ENCODE measurements at places on chromosomes 11 and 22. TPM values are rescaled to one million over a fixed set of nuclear protein-coding genes. Genes with fewer than 3 reads are reported as not detected.

The CYP2R1 gene
- total RNA-seq, result 13.1 TPM

The SLC17A6 gene
- not detected for total RNA-seq

The C11orf16 gene
- not detected for total RNA-seq

- no peak for DNase-seq
Measured at GRCh38 chr11:38089726-38090125, 1491.7 kb upstream of the RAG2 start.

The CYP2D6 gene
- 3.8 TPM for total RNA-seq

DNA sequence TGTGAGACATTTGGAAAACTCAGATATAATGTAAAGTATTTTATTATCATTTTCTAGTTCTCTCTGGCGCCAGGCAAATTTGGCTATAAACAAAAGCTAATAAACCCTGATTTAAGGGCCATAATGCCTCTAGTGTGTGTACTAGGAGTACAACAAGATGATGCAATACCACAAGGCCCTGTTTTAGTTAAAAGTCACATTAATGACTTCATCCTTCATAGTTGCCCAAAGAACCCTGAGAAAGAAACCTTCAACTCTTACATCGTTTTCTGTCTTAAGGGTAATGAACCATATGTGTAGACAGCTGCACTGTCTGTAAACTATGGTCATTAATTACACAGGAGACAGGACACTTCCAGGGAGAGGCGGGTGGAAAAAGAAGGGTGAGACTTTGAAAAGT, 538.4 kb downstream of the FAM181B start:
- DNase-seq, result no peak

GRCh38 chr22:17348464-17349103, 20.7 kb upstream of the CECR2 start:
- DNase-seq, result no peak

DNA sequence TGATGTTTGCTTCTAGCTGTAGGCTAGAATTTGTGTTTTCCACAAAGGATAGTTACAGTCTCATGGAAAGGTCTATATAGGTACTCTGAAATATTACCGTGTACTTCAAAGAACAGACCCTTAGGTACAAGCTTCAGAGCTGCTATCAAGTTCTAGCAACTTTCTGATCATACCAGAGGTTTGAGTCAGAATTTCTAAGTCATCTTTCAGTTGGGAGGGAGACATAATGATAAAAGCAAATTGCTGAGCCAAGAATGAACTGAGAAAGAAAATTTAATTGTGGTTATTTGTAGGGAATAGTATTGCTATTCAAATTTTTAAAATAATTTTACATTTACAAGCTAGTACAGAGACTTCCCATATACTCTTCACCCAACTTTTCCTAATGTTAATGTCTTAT, 19.9 kb upstream of the ME3 start:
- no peak for DNase-seq

DNA sequence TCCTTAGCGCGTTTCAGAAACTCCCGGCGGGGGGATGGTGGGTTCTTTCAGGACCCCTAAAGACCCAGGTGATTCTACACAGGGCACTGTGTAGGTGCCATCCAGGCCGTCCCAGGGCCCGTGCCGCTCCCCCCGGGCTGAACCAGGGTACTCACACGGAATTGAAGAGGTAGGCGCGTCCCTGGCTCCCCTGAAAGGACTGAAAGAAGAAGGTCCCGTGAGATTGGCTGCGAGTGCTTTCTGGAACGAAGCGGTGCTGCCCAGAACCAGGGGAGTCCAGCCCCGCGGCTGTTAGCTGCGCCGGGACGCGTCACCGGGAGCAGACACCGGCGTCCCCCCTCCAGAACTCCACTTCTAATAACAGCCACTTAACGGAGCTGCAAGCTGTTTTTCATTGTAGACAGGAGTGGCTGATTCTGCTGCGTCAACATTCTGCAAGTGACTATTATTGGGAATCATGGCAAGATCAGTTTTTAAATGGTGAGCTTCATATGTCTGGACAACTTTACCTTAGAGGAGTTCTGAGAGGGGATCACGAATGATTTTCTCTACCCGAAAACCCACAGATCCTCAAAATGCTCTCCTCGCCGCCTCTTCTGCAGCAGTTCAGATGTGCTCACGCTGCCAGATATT, 31.8 kb downstream of the YPEL1 start:
- no peak for DNase-seq

GRCh38 chr22:46582281-46582933, 37.8 kb upstream of the GRAMD4 start:
- DNase-seq, result no peak

The MS4A7 gene
- total RNA-seq, result not detected

DNA sequence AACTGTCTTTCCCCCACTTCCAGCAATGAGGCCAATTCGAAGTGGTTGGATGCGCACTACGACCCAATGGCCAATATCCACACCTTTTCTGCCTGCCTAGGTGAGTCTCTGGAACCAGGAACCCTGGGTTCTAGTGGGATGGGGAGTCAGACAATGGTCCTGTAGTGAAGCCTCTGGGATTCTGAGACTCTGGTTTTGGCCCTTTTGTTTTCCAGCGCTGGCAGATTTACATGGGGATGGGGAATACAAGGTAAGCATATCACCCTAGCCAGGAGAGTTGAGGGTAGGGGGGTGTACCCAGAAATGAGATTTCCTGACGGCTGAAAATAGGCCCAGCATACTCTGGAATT, 530 bp downstream of the BBS1 start:
- no peak for DNase-seq

GRCh38 chr11:105538588-105538987, 71.3 kb upstream of the GRIA4 start:
- DNase-seq, result no peak

DNA sequence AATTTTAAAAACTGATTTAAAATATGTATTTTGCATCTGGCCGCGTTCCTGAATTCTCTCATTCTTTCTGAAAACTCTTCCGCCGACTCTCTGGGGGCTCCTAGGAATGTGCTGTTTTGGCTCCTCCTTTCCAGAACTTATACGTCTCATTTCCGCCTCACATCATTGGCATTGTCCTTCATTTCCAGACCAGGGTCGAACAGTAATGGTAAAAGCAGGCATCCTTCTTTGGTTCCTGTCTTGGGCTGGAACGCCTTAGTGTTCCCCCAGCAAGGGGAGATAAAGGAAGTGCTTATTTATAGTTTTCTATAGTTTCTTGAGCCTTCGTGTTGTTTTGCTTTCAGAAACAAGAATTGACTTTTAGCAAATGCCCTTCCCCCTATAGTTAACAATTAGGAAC, 10.9 kb upstream of the TNNT3 start:
- DNase-seq, result no peak

- DNase-seq, result no peak
Measured at GRCh38 chr11:43418197-43418596, 59.5 kb downstream of the TTC17 start.

DNA sequence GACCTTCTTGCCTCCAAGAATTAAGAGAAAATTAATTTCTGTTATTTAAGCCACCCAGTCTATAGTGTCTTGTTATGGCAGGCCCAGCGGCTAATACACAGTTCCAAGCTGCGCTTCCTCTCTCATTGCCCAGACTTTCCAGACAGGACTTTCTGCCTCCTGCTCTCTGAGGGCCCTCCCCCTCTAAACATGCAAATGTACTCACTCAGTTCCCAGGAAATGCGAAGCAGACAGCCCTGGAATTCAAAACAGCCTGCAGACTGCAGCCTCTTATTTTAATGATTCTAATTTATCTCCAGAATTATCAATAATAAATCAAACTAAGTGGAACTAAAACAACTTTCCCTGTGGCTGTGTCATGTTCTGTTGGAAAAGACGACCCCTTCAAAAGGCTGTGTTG, 115.5 kb upstream of the ISX start:
- DNase-seq, result no peak

- no peak for DNase-seq
Measured at GRCh38 chr11:134060316-134060715, 8.6 kb upstream of the JAM3 start.

- no peak for DNase-seq
Measured at GRCh38 chr11:126362879-126363655, 7.6 kb downstream of the ST3GAL4 start.

DNA sequence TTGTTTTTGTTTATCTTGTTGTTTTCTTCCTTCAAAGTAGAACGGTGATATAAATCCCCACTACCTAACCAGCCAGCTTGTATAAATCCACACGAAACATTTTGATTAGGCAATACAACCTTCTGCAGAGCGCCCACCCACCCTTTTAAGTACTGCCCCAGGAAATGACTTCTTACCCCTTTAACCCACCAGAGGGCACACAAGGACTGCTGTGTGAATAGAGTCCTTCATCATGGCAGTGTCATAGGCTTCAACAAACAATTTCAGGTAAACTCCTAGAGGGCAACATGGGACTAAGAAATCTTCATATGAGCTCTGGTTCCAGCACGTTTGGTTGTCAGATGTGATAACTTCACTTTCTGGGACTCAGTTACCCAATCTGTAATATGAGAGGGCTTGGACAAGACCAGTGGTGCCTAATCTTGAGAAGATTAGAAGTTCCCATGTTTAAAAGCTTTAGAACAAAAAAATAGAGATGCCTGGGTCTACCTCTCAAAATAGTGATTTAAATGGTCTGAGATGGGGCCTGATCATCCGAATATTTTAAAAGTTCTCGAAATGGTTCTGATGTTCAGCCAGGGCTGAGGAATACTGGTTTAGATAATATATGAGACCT, 56.1 kb downstream of the PIWIL4 start:
- peak; percentile 86 for DNase-seq

- no peak for DNase-seq
Measured at GRCh38 chr11:34643846-34644245, 23.0 kb downstream of the EHF start.

The JHY gene
- total RNA-seq, result 1.1 TPM

DNA sequence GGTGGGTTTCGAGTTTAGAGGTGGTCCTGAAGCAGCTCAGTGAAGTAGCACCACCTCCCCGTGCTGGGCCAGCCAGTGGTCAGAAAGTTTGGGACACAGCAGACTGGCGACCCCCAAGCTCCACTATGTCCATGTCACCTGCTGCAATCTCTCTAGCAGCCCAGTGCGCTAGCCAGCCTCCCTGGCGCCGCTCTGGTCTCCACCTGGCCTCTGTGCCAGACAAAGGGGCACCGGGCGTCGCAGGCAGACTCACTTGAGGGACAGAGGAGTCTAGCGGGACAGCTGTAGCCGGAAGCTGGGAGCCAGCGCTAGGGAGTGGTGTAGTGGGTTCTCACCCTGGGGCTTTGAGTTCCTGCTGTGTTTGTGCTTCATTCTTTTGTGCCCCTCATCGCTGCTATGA, 25.5 kb downstream of the MYBPC3 start:
- DNase-seq, result no peak

GRCh38 chr11:118948000-118948399, 8.1 kb upstream of the UPK2 start:
- DNase-seq, result no peak

The CHRM1 gene
- not detected for total RNA-seq

DNA sequence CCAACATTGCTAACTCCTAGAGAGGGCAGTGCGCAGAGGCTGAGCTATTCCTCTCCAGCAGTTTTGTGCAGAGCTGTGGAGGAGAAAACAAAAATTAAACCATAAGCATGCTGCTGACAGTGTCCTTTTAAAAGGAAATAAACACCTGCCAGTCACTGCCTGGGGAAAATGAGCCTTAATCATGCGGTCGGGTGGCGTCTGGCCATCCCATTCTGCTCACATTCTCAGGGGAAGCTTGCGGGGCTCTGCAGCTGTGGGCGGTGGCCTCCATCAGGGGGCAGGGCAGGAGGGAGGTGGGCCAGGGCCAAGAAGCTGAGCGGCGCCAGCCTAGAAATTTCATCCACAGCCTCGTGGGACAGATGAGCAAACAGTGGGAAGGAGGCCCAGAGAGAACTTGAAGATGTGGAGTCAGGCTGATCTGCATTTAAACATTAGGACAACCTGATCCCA, 71.0 kb upstream of the TP53I11 start:
- no peak for DNase-seq

DNA sequence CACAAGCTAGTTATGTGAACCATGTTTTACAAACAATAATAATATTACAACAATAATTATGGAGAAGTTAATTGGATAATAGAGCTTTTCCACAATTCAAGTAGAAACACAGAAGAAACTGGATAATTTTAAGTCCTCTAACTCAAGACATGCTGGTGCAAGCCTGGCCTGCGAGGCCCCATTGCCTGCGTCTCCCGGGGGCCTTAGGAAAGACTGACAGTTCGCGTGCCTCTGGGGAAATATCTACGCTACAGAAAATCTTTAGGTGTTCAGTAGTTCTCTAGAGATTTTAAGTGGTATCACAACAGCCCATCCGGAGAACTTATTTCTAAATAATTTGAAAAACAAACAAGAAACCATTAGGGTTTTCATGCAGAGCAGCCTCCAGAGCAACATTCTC, 23.2 kb downstream of the GAL start:
- no peak for DNase-seq

The HBB gene
- total RNA-seq, result not detected

The OR52N4 gene
- total RNA-seq, result 0.38 TPM

- DNase-seq, result peak; percentile 49
Measured at GRCh38 chr11:6927030-6927617, 898 bp downstream of the ZNF215 start.

The MS4A4A gene
- total RNA-seq, result not detected

DNA sequence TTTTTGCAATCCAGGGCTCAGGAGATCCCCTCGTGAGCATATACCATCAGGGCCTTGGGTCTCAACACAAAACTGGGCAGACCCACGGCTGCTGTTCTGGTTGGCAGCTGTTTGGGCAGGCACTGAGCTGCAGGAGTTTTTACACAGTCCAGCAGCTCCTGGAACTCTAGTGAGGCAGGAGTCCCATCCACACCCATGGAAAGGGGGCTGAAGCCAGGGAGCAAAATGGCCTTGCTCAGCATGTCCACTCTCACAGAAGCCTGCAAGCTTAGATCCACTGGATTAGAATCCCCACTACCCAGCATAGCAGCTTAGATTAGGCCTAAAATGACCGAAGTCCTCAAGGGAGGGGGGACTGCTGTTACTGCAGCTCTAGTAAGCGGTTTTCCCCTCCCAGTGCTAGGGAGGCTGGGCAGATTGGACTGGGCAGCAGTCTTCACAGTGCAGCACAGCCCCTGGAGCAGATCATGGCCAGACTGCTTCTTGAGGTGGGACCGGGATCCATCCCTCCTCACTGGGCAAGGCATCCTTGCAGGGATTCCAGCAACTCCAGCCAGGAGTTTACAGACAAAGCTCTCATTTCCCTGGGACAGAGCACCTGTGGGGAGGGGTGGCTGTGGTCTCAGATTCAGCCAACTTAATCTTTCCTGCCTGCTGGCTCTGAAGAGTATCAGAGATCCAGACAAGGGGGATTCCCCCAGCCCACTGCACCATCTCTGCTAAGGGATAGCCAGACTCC, 36.4 kb upstream of the CARD16 start:
- no peak for DNase-seq

DNA sequence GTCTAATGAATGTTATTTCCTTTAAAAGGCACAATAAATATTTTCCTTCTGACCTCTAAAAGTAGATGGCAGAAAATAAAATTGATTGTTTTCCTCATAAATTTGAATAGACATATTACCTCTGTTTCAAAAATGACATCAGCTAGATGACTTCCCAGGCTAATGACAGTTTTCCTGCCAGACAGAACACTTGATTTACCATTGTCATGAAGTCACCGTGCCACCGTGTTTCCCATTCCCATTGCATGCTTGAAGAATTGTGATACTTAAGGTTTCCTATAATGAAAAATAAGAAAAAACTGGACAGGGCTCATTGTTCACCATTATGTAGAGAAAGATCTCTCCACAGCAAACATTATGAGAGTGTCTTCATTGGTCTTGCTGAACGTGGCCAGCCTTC, 151.1 kb downstream of the NCAM1 start:
- DNase-seq, result no peak
